ENCODE measurements at places on chromosomes 2 and 18.

- DNase-seq = no peak
Measured at GRCh38 chr2:208415255-208415654, 8.7 kb downstream of the PTH2R start.

- no peak for DNase-seq
Measured at GRCh38 chr2:9974343-9974742, 22.9 kb downstream of the GRHL1 start.

DNA sequence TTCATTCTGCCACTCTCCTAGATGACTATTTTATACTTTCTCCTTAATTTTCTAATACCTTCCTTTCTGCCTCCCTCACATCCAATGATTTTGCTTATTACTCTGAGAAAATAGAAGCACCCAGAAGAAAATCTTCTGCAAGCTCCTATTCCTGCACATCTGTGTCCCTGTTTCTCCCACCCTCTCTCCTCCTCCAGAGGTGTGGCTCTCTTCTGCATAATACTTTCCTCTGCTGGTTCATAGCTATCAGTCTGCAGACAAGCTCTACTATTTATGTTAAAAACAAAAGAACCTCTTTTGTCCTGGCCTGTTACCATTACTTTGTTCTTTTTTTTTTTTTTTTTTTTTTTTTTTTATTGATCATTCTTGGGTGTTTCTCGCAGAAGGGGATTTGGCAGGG is 34.3 kb downstream of the ACSL3 start:
- no peak for DNase-seq

GRCh38 chr18:8139891-8140406 is 469.3 kb upstream of the RAB12 start:
- no peak for DNase-seq

- DNase-seq = no peak
Measured at GRCh38 chr18:57150081-57150480, 3.2 kb downstream of the BOD1L2 start.

- DNase-seq = no peak
Measured at GRCh38 chr18:39571511-39571910, 2005.9 kb upstream of the CELF4 start.

GRCh38 chr18:35371412-35372195 is 5.5 kb downstream of the ZNF396 start:
- no peak for DNase-seq

- DNase-seq = no peak
Measured at GRCh38 chr2:203758841-203759689, 52.6 kb downstream of the CD28 start.

DNA sequence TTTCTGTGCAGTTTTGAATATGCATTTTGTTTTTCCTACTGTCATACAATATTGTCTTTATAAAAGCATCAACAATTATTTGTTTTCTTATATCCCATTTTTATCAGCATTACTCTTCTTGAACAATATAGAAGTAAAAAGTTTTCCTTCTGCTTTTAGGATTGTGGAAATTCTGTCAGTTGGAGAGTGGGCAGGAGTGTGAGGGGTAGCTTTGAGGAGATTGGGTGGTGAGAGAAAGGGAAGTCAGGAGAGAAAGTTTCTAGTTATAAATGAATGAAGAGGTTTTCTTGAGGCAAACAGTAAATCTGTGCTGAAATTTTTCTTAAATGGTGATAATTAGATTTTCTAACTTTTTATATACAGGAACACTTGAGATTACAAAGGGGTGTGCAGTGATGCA is 151.7 kb upstream of the NOSTRIN start:
- no peak for DNase-seq

DNA sequence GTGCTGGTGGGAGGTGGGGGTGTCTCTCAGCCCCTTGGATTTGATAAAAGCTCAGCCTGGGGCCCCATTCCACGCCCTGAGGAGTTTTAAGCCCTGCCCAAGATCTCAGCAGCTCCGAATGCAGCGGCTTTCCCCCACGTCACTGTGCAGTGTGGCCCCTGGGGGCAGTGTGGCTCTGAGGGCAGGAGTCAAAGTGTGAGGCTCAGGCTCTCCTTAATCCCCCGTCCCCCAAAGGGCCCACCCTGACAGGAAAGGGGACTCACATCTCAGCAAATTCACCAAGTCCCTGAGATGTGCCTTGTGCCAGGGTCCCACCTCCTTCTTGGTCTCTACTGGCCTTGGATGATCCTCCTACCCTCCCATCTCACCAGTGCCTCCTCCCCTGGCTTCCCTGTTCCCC is 25.2 kb downstream of the NPPC start:
- no peak for DNase-seq

DNA sequence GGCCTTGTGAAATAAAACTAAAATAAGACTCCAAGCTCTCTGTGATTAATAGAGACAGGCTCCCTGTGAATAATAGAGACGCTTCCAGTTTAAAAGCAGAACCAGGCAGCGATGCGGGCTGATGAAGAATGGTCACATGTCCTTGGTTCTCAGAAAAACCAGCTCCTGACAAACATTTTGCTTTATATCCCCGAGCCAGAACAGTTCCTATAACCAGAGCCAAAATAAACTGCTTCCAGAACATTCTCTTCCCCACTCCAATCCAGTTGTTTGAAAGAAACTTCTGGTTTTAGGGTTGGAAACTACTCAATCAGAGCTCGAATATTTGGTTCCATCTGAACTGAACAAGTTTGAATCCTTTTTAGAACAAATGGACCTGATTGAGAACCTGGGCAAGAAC is 213.7 kb downstream of the TSN start:
- DNase-seq = no peak

- DNase-seq = no peak
Measured at GRCh38 chr18:23154823-23155500, 19.7 kb downstream of the CABLES1 start.

DNA sequence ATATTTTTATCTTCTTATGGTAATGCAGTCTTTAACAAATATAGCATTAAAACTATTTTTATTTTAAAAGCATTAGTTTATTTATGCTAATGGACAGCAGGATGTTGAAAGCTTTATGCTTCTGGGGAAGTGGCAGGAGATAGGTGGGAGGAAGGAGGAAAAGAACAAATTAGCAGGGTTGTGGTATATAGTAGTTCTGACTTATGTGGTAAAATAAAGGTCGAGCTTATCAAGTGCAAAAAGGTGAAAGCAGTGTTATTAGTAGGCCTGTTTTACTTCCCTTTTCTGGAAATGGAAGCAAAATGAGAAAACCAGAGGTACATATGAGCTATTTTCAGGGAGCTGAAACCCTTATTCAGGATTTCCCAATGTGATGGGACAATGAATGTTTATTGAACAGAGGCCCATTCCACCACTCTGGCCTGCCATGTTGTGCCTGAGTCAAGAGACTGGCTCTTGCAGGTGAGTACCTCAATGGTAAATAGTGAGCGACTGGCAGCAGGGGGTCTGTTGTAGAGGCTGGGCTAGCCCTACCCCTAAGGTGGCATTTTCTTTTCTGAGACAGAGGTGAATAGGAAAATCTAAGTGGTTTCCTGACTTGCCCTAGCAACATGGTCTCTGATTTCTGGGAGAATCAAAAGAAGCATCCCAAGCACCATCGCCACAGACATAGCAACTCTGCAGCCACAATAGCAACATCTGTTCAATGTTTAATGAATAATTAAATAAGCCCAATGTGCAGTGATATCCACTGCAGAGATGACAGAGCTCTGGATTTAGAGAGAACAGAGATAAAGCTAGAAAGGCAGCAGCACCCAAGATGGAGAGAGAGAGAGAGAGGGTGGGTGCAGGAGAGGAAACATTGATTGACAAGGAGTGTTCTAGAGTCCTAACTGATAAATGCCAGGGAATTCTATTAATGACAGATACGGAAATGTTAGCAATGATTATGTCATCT is 119.7 kb downstream of the UPP2 start:
- DNase-seq = no peak

- no peak for DNase-seq
Measured at GRCh38 chr2:70675862-70676261, 92.1 kb downstream of the ADD2 start.

DNA sequence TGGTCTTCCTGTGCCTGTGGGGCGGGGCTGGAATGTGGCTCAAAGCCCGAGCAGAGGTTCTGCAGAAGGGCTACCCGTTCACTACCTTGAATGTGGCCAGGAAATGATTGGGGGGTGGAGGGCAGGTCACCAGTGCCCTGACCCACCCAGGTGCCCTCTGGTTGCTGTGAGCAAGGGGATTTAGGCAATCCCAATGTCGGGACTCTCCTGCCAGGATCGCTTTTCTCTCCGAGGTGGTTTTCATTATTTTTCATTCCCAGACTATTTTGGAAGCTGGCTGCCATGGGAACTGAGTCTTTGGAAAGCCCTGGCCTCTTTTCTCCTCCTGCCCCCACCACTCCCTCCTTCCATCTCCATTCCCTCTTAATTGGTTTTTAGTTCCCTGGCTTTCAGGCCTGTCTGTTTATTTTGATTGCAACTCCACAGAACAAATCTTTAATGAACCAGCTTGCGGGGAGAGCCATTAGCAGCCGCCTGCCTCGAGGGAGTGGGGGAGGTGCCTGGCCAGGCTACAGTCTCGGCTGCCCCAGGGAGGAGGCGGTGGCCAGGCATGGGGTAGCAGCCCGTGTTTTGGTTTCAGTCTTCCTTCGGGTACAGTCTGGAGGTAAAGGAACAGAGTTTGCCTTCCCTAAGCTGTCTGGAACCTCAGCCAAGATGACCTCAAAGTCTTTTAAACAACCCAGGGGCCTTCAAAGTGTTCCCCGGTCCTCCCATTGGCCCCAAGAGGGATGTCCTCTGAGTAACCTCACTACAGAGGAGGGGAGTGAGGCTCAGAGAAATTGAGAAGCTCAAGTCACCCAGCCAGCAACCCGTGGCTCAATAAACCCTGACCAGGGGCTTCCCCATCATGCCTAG is 114.4 kb upstream of the HAAO start:
- DNase-seq = no peak

- no peak for DNase-seq
Measured at GRCh38 chr2:230930928-230931555, 6.0 kb upstream of the GPR55 start.

GRCh38 chr2:68040078-68040477 is 22.7 kb downstream of the C1D start:
- no peak for DNase-seq

DNA sequence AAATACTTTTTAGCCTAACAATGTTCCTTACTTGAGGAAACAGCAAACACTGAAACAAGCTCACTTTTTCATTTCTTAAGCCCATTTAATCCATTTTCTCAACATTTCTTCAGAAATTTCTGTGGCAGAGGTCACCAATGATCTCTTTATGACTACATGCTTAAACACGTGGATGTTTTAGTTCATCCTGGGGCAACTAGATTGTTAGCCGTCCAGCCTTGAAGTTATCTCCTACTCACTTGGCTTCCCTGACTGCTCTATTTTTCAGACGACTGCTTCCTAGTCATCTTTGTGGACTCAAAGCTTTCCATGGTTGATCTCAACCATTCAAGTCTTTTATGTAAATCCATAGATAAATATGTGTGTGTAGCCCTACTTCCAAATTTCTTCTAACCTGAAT is 24.1 kb downstream of the CD302 start:
- no peak for DNase-seq

DNA sequence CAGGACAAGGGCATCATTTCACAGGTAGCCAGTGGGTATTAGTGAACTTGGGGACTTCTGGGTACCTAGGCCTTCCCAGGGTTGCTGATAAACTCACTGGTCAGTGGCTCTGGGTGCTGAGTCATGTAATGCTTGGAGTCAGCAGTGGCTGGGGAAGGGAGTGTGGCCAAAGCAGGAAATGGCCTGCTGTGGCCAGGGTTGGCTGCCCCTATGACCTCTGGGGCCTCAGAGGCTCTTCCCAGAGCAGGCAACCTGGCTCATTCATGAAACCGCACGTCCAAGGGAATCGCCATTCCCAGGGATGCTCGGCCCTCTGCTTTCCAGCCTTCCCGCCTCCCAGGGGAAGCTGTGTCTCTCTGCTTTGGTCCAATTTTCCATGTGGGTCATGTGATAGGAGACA is 294.9 kb downstream of the DYSF start:
- no peak for DNase-seq

- DNase-seq = no peak
Measured at GRCh38 chr18:63180971-63181376, 138.6 kb downstream of the BCL2 start.

DNA sequence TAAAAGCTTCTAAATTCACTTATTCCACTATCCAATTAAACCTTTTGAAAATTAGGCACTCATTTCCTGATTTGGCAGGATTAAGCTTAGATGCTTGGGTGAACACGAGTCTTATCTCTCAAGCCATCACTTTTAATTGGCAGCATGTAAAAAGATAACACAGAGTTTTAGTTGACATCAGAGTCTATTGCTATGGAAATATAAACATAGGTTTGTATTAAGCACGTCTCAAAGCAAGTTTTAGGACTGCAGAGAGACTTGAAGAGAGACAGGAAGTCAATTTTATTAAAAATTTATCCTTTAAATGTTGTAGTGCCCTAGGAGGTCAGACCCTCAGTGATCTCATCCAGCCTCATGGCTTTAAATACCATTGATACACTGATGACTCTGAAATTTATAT is 5.6 kb downstream of the RBKS start:
- no peak for DNase-seq

GRCh38 chr2:179438654-179439053 is 174.0 kb upstream of the SESTD1 start:
- no peak for DNase-seq

GRCh38 chr2:172239944-172240590 is 137.4 kb upstream of the DLX2 start:
- DNase-seq = no peak

GRCh38 chr2:20018601-20019152 is 6.2 kb upstream of the MATN3 start:
- DNase-seq = no peak

DNA sequence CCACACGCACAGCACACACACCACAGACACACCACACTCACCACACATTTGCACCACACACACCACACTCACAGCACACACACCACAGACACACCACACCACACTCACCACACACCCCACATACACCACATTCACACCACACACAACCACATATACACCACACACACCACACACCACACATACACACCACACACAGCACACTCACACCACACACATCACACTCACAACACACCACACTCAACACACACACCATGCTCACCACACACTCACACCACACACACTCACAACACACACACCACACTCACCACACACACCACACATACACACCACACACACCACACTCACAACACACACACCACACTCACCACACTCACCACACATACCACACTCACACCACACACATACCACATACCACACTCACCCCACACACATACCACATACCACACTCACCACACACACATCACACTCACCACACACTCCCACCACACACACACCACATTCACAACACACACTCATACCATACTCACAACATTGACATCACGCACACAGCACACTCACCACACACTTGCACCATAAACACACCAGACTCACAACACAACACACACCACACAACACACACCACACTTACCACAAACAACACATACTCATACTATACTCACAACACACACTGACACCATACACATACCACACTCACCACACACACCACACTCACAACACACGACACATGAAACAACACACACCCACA is 60.0 kb downstream of the SDC1 start:
- no peak for DNase-seq
